LoVo (cell line): ENCODE measurements at places on chromosomes 4 and X.
A peak's percentile ranks its signal among the peaks of the same experiment; 100 is the strongest.

DNA sequence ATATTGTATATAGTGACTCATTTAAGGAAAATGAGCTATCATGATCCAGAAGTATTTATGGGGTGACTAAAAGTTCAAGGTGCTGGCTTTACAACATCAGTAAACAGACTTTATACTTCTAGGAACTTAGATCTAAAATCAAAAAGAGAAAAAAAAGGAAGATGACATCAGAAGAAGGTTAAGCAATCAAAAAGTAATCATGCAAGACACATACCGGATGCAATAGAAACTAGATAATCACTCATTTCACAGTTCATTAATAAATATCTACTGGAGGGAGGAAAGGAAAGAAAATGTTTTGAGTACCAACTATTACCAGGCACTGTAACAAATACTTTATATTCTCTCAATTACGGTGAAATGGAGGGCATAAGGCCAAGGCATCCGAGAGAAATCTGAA is 276.4 kb downstream of the SPRY1 start:
- peak; percentile 82 for DNase-seq

DNA sequence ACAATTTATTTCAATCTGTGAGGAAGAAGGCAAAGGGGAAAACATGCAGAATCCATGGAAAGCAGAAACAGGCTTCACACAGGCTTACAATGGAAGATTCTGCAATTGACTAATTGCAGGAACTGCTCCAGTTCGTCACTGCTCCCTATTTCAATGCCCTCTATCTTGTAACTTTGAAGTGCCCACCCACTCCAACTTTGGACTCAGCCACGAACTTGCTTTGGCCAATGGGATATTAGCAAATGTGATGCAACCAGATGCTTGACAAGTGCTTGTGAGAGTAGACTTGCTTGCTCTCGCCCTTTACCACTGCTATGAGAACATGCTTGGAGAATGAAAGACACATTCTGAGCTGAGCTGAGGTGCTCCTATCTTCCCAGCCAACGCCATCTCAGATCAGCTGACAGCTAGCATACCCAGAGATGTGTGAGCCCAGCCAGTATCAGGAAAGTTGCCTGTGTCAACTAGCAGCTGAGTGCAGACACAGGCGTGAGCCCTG is 105.7 kb upstream of the PTCHD1 start:
- DNase-seq, result no peak

- DNase-seq, result no peak
Measured at GRCh38 chr4:123841447-123842121, 445.0 kb downstream of the SPRY1 start.

DNA sequence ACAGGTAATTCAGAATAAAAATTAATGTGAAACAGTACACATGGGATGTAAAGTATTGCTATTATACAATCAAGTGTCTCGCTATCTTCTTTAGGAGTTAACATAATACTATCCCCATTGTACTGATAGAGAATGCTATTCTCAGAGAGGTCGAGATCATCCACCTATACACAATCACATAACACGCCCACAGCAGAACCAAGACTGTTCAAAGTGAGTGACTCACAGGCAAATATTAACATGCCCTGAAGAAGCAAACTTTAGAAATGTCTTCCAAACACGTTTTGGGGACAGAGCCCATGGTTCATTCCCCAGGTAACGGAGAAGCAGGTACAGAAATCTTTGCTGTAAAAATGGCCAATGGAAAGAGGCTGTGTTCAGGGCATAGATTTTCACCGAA is 50.1 kb upstream of the PHKA2 start:
- no peak for DNase-seq

GRCh38 chrX:82816001-82816400 is 692.1 kb upstream of the POU3F4 start:
- DNase-seq, result no peak

DNA sequence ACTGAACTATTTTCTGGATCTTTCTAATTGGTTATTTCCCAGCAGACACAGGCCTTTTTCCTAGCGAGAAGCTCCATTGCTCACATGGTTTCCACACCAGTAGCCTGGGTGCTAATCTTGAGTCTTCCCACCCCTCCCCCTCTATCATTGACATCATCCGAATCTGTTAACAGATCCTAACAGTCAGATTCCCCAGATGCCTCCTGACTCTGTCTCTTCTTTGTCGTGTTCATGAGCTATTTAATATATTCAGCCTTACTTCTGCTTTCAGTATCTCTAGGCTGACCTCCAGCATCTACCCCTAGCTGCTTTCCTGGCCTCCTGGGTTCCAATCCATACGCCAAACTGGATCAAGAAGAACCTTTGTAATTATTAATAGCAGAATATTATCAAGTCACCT is 85.0 kb downstream of the CLNK start:
- DNase-seq, result no peak

- no peak for DNase-seq
Measured at GRCh38 chr4:163694385-163694784, 199.9 kb downstream of the TMA16 start.

DNA sequence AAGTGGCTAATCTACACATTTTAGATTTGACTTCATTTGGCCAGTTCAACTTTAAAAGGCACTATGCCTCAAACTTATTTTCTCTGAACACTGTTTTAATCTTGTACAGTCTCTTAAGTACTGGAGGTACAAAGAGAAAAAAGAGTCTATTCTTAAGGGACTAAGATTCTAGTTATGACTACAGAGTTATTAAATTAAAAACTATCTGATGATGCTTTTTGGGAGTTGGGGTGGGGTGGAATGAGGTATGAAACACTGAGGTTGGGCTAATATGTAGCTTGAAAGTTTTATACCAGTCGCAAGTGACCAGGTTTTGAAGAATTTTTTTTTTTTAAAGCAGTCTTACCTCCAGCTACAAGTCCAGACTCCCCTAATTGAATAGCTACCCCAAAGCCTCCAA is 17.7 kb upstream of the GPR34 start:
- no peak for DNase-seq

- DNase-seq, result no peak
Measured at GRCh38 chr4:3780347-3781171, 14.4 kb downstream of the ADRA2C start.

DNA sequence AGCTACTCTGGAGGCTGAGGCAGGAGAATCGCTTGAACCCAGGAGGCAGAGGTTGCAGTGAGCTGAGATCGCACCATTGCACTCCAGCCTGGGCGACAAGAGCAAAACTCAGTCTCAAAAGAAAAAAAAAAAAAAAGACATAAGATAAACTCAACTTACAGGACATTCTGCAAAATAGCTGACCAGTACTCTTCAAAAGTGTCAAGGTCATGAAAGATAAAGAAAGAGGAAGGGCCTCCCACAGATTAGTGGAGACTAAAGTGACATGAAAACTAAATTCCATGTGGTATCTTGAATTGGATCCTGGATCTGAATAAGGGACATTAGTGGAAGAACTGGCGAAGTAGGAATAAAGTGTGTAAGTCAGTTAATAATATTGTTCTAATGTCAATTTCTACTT is 63.3 kb downstream of the ZNF182 start:
- DNase-seq, result no peak

DNA sequence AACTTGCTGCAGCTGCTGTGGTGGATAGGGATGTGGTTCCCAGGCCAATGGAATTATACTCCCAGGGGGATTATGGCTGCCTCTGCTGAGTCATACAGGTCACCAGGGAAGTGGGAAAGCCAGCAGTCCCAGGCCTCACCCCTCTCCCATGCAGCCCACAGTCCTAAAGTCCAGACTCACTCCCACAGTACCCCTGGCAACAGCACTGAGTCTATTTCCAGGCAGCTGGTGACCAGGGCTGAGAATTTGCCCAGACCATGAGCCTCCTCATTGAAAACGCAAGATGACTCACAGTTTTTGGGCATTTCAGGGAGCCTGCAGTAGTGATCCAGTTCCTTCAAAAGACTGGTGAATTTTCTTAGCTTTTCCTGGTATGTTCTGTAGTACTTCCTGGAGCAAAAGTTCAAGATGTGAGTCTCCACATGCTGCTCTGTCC is 137.6 kb downstream of the NPNT start:
- DNase-seq, result no peak

- no peak for DNase-seq
Measured at GRCh38 chr4:140220058-140220457, 66.1 kb upstream of the MAML3 start.

DNA sequence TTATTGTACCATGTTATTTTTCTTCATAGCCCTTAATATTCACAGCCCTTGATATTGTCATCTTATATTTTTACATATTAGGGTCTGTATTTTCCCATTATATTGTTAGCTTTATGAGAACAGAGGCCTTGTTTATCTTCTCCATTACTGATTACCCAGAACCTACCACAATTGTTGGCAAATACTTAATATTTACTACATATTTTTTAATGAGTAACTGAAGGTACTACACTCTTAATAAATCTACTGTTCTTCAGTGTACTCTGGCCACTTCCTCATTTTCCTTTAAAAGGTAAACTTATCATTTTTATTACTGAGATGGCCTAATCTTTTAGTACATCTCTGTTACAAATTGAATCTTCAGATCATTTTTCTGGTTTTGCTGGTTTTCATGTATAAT is 133.5 kb downstream of the COL4A5 start:
- no peak for DNase-seq

DNA sequence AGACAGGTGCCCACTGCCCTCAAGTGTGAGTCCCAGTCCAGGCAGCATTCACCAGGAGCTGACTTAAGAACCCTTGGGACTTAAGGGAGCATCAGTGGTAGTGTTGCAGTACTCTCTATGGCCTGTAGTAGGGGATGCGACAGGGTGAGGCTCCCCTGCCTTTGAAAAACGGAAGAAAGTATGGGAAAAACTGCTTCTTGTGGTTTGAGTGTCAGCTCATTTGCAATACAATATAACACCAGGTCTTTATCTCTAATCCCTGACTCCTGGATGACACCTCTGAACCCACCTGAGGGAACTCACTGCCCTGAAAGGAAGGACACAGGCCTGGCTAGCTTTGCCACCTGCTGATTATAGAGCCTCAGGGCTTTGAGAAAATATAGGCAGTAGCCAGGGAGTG is 176.0 kb downstream of the SMARCA1 start:
- no peak for DNase-seq

DNA sequence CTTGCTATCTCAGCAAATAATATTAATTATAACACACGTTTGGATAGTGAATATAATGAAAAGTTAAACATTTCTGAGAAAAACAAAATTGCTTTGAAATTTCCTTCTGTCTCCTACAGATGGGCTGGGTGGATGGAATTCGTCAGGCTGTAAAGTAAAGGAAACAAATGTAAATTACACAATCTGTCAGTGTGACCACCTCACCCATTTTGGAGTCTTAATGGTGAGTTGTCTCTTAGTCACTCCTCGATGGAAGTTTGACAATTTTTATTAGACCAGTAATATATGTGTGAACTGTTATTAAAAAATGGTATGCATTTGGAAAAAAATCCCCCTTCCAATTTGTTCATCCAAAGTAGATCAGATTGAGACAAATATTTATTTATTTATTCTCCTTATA is 92.5 kb upstream of the BRS3 start:
- no peak for DNase-seq

GRCh38 chr4:38752372-38752940 is 30.3 kb downstream of the TLR10 start:
- no peak for DNase-seq

DNA sequence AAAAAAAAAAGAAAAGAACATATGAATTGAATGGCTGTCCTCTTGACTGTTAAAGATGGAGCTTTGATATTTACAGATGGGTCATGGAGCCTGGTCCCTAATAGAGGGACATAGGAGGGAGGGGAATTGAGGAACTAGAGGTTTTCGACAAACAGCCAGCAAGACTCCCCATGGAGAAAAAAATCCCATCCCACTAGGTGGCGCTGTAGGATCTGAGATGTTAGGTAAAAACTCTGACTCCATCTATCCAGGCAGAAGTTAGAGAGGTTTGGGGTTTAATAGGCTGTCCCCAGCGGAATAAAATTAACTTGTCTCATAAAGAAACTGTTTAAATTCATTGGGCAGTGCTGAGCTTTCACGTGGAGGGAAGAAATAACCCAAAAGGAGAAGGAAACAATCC is 45.9 kb downstream of the HMGB2 start:
- DNase-seq, result peak; percentile 14

GRCh38 chr4:142352712-142353111 is 493.4 kb downstream of the INPP4B start:
- DNase-seq, result no peak

- no peak for DNase-seq
Measured at GRCh38 chrX:44785652-44786051, 58.2 kb upstream of the DUSP21 start.

- DNase-seq, result peak; percentile 72
Measured at GRCh38 chr4:73662709-73663546, 42.7 kb upstream of the RASSF6 start.
